ENCODE measurements at places on chromosomes 7 and 10. TPM values are rescaled to one million over a fixed set of nuclear protein-coding genes. Genes with fewer than 3 reads are reported as not detected.

The DOCK1 gene
- 43.1 TPM for total RNA-seq

The LEP gene
- total RNA-seq = not detected

The ELFN1 gene
- total RNA-seq = not detected

The IMPDH1 gene
- total RNA-seq = 37.7 TPM

The STOX1 gene
- total RNA-seq = 0.48 TPM

The CYP3A7 gene
- 1.0 TPM for total RNA-seq

The EVX1 gene
- total RNA-seq = not detected

The FAM241B gene
- not detected for total RNA-seq

The MYL10 gene
- total RNA-seq = not detected

The HHEX gene
- total RNA-seq = 11.0 TPM

The ADIRF gene
- total RNA-seq = 24.5 TPM

The DRGX gene
- not detected for total RNA-seq

The ZNF248 gene
- total RNA-seq = 3.0 TPM

The OR2A1 gene
- total RNA-seq = 0.24 TPM

The PALD1 gene
- total RNA-seq = 2.3 TPM

The HTRA1 gene
- 93.3 TPM for total RNA-seq

The SAP25 gene
- 1.5 TPM for total RNA-seq

The TNS3 gene
- total RNA-seq = 17.2 TPM

The C10orf67 gene
- not detected for total RNA-seq

The AKR1C2 gene
- total RNA-seq = 3.7 TPM

The MYL7 gene
- not detected for total RNA-seq

The DLX5 gene
- total RNA-seq = 0.13 TPM

The EBF3 gene
- 0.88 TPM for total RNA-seq

The MEOX2 gene
- 0.13 TPM for total RNA-seq

The FFAR4 gene
- total RNA-seq = not detected

The ARMC3 gene
- not detected for total RNA-seq

The INHBA gene
- total RNA-seq = 53.8 TPM

The OPN1SW gene
- total RNA-seq = not detected

The SFMBT2 gene
- 1.6 TPM for total RNA-seq

The BMS1 gene
- total RNA-seq = 15.1 TPM

The BTBD16 gene
- total RNA-seq = not detected

The KLLN gene
- 0.78 TPM for total RNA-seq

The OR2A12 gene
- not detected for total RNA-seq

The SMO gene
- total RNA-seq = 32.0 TPM

The GCK gene
- 0.56 TPM for total RNA-seq

The GPR37 gene
- total RNA-seq = 6.5 TPM

The FANK1 gene
- total RNA-seq = 3.0 TPM

The MSMB gene
- not detected for total RNA-seq

The NPC1L1 gene
- total RNA-seq = 0.24 TPM

The ST8SIA6 gene
- 0.88 TPM for total RNA-seq

The TEX36 gene
- not detected for total RNA-seq

All from epithelial cell of alveolus of lung (primary cell).